ENCODE measurements at places on chromosomes 4 and X. TPM values are rescaled to one million over a fixed set of nuclear protein-coding genes. Genes with fewer than 3 reads are reported as not detected.

DNA sequence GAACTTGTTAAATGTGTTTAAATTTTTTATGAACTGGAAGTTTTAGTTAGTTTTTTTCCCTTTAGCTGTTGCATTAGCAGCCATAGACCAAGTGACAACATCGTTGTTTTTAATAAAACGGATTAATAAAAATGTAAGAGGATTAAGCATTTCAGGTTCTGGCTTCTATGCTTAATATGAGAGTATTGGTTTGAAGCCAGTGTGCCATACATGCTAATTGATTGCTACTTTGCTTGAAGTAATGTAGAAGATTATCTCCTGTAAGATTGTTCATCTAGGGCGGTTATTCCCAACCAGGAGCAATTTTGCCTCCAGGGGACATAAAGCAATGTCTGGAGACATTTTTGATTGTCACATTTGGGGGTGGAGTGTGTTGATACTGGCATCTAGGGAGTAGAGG lies 54.3 kb downstream of the TLL1 start:
- DNase-seq = no peak

DNA sequence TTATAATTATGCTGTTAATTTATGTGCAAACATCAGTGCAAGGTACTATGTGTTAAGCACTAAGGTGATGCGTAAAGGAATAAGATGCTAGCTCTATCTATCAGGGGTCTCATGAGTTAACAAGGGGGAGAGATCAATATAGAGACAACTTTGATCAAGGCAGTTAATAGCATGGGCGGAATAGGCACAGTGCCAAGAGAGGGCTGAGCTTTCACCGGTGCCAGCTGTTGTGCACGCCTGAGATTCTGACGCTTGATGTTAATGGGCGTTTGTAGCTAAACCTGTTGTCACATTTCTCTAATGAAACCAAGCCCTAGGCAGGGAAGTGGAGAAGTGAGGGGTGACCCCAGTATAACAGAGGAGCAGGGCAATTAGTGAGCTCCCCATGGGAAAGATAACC lies 86.0 kb upstream of the NMU start:
- DNase-seq = no peak

GRCh38 chr4:86926435-86927086 lies 8.2 kb upstream of the AFF1 start:
- no peak for DNase-seq

DNA sequence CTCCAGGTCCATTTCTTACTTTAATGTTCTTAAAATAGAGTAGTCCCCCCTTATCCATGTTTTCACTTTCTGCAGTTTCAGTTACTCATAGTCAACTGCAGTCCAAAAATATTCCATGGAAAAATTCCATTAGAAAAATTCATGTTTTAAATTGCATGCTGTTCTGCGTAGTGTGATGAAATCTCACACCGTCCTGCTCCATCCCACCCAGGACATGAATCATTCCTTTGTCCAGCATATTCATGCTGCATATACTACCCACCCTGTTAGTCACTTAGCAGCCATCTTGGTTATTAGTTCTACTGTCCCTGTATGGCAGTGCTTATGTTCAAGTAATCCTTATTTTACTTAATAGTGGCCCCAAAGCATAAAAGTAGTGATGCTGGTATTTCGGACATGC lies 5.4 kb upstream of the PDLIM5 start:
- DNase-seq = no peak

- DNase-seq = no peak
Observed at GRCh38 chrX:16628946-16629595, 20.9 kb upstream of the S100G start.

- DNase-seq = peak; percentile 92
Observed at GRCh38 chr4:8200302-8200975, 1.3 kb downstream of the SH3TC1 start.

GRCh38 chr4:37948542-37948941 lies 11.7 kb upstream of the PTTG2 start:
- DNase-seq = no peak

DNA sequence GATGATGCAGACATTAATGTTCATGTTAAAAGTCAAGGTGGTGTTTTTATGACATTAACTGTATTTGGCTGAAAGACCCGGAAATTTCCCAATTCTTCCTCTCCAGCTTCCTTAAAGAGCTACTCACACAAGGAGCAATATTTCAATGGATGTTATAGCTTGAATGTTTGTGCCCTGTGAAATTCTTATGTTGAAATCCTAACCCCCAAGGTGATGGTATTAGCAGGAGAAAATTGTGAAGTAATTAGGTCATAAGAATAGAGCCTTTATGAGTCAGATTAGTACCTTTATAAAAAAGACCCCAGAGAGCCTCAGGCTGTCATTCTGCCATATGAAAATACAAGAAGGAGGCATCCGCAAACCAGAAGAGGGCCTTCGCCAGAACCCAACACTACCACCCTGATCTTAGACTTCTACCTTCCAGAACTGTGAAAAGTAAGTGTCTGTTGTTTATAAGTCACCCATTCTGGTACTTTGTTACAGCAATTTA lies 3.6 kb downstream of the TLR1 start:
- DNase-seq = no peak

RENBP gene
- 8.8 TPM for total RNA-seq

NPY1R gene
- 0.46 TPM for total RNA-seq
